ENCODE measurements at places on chromosomes 1 and 21. TPM values are rescaled to one million over a fixed set of nuclear protein-coding genes. Genes with fewer than 3 reads are reported as not detected.

The GABRD gene
- total RNA-seq, result 0.38 TPM

The OR14K1 gene
- not detected for total RNA-seq

The MTFR1L gene
- 25.5 TPM for total RNA-seq

The IFI44L gene
- 19.5 TPM for total RNA-seq

DNA sequence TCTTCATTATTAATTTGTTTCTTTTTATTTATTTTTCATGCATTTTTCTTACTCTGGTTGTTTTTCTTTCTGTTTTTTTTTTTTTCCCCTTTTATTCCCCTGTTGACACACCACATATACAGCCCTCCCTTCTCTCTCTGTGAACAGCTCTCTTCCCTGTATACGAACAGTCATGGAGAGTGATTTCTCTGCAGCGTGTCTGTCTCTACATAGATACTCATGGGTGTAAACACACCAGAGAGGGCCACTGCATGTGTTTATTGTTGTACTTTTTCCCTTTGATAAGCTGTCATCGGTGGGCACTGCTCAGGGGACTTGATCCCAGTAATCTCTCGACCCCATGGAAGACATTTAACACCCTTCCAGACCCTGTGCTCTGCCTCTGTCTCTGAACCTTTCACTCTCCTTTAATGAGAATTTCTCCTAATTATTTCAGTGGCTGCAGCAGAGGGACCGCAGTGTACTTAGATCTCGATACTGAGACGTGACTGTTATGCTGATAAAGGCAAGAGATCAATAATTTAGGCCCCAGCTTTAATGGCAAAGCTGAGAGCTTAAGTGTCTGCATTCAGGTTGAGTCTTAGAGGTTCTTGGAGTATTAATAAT, 113.1 kb downstream of the PBX1 start:
- H3K36me3 ChIP-seq, result no peaks in the 10 kb centered on the region
- no peaks in the 10 kb centered on the region for H3K4me1 ChIP-seq
- H3K27me3 ChIP-seq, result no peaks in the 10 kb centered on the region
- H3K4me3 ChIP-seq, result no peak overlapping the region
- no peak overlapping the region for H3K27ac ChIP-seq

DNA sequence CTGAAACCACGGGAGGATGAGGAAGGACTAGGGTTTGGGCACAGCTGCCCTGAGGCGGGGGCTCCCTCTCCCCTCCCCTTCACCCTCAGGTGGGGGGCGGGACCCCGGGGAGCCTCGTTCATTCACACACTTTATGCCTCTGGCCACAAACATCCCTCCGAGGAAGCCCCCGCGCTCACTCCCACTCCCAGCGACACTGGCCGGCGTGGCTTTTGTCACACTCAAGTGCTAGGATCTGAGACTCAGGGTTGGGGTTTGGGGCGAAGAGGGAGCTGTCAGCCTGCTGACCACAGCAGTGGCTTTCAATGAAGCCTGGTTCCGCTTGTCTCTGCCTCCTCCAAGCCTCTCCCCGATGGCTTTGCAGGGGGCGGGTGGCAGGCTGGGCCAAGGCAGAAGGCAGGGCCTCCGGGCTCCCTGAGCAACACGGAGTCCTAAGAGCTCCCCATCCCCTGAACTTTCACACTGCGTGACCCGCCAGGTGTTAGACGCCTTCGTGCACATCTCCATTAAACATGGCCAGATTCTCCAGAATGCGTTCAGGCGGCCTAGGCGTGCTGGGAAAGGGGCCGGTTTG, 178.1 kb downstream of the NPHP4 start:
- no peak overlapping the region for H3K27ac ChIP-seq
- H3K27me3 ChIP-seq, result peaks cover 13% of the 10 kb centered on the region
- no peaks in the 10 kb centered on the region for H3K4me1 ChIP-seq
- H3K36me3 ChIP-seq, result no peaks in the 10 kb centered on the region
- no peak overlapping the region for H3K4me3 ChIP-seq

- H3K4me3 ChIP-seq, result no peak overlapping the region
- no peak overlapping the region for H3K27ac ChIP-seq
- DNase-seq, result no peak
- H3K27me3 ChIP-seq, result peaks cover 9% of the 10 kb centered on the region
- H3K36me3 ChIP-seq, result no peaks in the 10 kb centered on the region
Observed at GRCh38 chr1:225114354-225114990, 185.0 kb downstream of the DNAH14 start.

The PRKACB gene
- 52.4 TPM for total RNA-seq

DNA sequence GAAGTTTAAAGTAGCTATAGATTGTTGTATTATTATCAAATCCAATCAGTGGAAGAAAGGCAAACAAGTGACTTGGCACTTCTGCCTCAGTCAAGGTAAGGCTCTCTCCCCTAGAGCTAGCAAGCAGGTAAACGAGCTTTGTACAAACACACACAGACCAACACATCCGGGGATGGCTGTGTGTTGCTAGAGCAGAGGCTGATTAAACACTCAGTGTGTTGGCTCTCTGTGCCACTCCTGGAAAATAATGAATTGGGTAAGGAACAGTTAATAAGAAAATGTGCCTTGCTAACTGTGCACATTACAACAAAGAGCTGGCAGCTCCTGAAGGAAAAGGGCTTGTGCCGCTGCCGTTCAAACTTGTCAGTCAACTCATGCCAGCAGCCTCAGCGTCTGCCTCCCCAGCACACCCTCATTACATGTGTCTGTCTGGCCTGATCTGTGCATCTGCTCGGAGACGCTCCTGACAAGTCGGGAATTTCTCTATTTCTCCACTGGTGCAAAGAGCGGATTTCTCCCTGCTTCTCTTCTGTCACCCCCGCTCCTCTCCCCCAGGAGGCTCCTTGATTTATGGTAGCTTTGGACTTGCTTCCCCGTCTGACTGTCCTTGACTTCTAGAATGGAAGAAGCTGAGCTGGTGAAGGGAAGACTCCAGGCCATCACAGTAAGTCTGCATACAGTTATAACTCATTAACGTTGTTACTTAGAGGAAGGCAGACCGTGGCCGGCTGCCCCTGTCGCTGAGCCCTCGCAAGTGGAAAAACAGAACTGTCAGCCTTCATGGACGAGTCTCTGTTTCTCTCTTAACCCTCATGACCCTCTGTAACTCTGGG, at the start of gene PALMD:
Gene PALMD (plus strand): TSS at position 415 of the 833 bp plus-strand sequence. CDS start 205 bp downstream, at position 620.
- DNase-seq, result no peak
- H3K36me3 ChIP-seq, result no peaks in the 10 kb centered on the region
- H3K27ac ChIP-seq, result no peak within 1 kb of the TSS

DNA sequence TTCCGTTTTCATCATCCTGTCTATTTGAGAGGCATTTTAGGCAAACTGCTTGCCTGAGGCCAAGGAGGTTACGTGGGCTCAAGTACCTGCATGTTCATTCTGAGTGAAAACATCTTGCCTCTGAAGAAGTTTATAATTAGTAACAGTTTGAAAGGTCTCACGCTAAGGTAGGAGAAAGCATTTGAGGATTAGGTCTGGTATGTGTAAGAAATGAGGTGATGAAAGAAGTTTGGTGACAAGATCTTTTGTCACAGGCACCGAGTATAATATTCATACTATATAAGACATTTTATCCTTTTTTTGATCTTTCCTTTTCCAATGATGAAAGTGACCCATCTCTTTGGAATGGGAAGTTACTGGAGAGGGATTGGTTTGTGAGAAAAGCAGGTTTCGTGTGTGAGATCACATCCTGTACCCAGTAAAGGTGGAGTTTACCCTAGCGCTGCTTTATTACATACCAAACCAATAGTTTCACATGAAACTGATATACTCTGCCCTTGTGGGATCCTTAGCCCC, 98.7 kb upstream of the PDC start:
- H3K36me3 ChIP-seq, result no peaks in the 10 kb centered on the region
- DNase-seq, result no peak
- H3K4me3 ChIP-seq, result no peak overlapping the region
- H3K4me1 ChIP-seq, result no peaks in the 10 kb centered on the region
- H3K27me3 ChIP-seq, result no peaks in the 10 kb centered on the region

- H3K4me3 ChIP-seq, result no peak overlapping the region
- H3K27ac ChIP-seq, result no peak overlapping the region
- DNase-seq, result no peak
- H3K27me3 ChIP-seq, result no peaks in the 10 kb centered on the region
Observed at GRCh38 chr1:88003255-88003654, 674.6 kb downstream of the LMO4 start.

DNA sequence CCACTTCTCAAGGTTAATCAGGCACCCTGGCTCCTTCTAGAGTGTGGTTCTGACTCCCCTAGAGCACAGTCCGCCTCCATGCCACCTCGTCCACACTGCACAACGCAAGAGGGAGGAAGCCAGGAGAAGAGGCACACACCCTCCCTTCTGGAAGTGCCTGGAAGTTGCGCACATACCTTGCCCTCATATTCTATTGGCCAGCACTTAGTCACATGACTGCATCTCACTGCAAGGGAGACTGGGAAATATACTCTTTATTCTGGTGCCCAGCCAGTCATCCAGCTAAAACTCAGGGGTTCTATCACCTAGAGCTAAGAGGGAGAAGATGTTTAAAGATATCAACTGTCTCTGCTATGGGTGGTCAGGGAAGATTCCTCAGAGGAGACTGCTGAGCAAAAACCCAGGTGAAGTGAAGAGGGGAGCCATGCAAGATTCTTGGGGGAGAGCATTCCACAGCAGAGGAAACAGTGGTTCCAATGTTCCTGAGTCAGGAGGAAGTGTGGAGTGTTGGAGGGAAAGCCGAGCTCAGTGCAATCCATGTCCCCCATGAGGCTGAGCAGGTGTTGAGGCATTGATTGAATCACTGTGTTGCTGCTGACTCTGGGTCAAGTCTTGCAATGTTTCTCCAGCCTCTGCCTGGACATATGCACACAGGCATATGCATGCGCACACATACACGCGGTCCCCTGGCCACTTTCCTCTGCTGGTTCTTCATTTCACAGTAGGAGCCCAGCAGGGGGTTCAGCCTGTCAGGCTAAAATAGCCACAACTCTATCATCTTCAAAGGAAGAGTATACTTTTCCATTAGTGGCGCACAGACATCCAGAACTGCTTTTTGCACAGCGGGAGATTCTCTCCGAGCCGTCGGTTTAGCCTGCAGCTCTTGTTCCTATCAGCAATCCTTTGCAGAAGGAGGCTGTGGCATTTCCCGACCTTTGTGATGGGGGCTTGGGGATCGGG, 22.3 kb upstream of the KLHDC7A start:
- DNase-seq, result no peak
- no peak overlapping the region for H3K4me3 ChIP-seq
- no peaks in the 10 kb centered on the region for H3K27me3 ChIP-seq

The OR6N1 gene
- not detected for total RNA-seq

- H3K4me3 ChIP-seq, result no peak overlapping the region
- no peaks in the 10 kb centered on the region for H3K36me3 ChIP-seq
- no peaks in the 10 kb centered on the region for H3K4me1 ChIP-seq
- H3K27ac ChIP-seq, result no peak overlapping the region
Observed at GRCh38 chr1:194717334-194717733, 1530.9 kb upstream of the B3GALT2 start.

GRCh38 chr1:59967141-59967697, 40.6 kb upstream of the CYP2J2 start:
- no peak for DNase-seq
- H3K27ac ChIP-seq, result no peak overlapping the region
- H3K36me3 ChIP-seq, result no peaks in the 10 kb centered on the region
- H3K27me3 ChIP-seq, result no peaks in the 10 kb centered on the region

GRCh38 chr1:2505461-2505994, 20.9 kb downstream of the PANK4 start:
- peaks cover 6% of the 10 kb centered on the region for H3K4me1 ChIP-seq
- H3K27ac ChIP-seq, result no peak overlapping the region
- H3K36me3 ChIP-seq, result peaks cover 26% of the 10 kb centered on the region
- no peaks in the 10 kb centered on the region for H3K27me3 ChIP-seq
- no peak for DNase-seq

GRCh38 chr1:205494115-205494514, 10.4 kb upstream of the CDK18 start:
- DNase-seq, result no peak
- no peaks in the 10 kb centered on the region for H3K36me3 ChIP-seq
- peaks cover 18% of the 10 kb centered on the region for H3K27me3 ChIP-seq
- H3K4me1 ChIP-seq, result no peaks in the 10 kb centered on the region

DNA sequence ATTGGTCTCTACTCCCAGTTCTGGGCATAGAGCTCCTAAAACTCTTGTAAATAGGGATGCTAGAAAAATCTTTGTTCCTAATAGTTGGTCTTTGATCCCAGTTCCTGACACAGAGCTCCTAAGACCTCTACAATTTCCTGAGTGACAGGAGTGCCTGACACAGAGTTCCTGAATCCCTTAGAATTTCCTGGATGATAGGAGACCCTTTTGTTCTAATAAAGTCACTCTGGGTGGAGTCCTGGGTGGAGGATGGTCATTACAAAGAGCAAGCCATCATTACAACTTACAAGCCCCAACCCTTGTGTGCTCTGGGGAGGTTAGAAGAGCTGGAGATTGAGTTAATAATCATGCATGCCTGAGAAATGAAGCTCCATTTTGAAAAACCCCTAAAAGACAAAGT, 58.4 kb downstream of the ZZZ3 start:
- H3K4me1 ChIP-seq, result no peaks in the 10 kb centered on the region
- no peak for DNase-seq
- H3K27me3 ChIP-seq, result no peaks in the 10 kb centered on the region
- H3K4me3 ChIP-seq, result no peak overlapping the region
- H3K27ac ChIP-seq, result no peak overlapping the region

GRCh38 chr1:209048941-209049669, 534.4 kb upstream of the CAMK1G start:
- no peaks in the 10 kb centered on the region for H3K36me3 ChIP-seq
- H3K27ac ChIP-seq, result no peak overlapping the region
- DNase-seq, result no peak

The EVI5 gene
- total RNA-seq, result 2.0 TPM

The SUSD4 gene
- 13.8 TPM for total RNA-seq

DNA sequence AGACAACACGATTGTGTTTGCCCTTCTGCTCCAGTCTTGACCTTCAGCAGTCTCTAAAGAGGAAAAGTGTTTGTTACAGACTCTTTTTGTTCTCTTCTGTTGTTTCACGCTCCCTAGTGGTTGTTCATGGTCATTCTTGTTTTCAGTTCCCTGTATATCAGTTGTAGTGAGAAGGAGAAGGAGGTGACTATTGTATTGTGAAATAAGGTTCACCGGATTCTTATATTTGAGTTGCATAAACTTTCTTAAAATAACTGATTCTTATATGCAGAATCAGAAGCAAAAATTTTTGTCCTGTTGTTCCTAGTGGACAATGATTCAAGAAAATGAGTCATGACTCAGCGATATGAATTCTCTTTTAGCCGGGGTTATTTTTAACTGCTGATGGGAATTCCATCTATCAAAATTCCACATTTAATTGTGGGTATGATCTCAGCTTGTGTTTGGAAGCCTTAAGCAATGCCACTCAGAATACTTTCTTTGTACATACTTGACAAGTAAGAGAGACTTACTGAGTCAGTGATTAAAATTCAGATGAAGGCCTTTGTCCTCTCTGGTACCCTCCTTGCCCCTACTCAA, 152.2 kb downstream of the CLEC20A start:
- no peak for DNase-seq
- no peaks in the 10 kb centered on the region for H3K36me3 ChIP-seq
- no peaks in the 10 kb centered on the region for H3K27me3 ChIP-seq

GRCh38 chr1:205783904-205784303, 8.6 kb upstream of the RAB29 start:
- H3K4me3 ChIP-seq, result no peak overlapping the region
- DNase-seq, result no peak
- H3K4me1 ChIP-seq, result peaks cover 8% of the 10 kb centered on the region
- H3K27ac ChIP-seq, result no peak overlapping the region
- no peaks in the 10 kb centered on the region for H3K27me3 ChIP-seq
- H3K36me3 ChIP-seq, result no peaks in the 10 kb centered on the region

Data from CD4-positive, alpha-beta T cell (primary cell).